ENCODE measurements at places on chromosomes 4 and X.

DNA sequence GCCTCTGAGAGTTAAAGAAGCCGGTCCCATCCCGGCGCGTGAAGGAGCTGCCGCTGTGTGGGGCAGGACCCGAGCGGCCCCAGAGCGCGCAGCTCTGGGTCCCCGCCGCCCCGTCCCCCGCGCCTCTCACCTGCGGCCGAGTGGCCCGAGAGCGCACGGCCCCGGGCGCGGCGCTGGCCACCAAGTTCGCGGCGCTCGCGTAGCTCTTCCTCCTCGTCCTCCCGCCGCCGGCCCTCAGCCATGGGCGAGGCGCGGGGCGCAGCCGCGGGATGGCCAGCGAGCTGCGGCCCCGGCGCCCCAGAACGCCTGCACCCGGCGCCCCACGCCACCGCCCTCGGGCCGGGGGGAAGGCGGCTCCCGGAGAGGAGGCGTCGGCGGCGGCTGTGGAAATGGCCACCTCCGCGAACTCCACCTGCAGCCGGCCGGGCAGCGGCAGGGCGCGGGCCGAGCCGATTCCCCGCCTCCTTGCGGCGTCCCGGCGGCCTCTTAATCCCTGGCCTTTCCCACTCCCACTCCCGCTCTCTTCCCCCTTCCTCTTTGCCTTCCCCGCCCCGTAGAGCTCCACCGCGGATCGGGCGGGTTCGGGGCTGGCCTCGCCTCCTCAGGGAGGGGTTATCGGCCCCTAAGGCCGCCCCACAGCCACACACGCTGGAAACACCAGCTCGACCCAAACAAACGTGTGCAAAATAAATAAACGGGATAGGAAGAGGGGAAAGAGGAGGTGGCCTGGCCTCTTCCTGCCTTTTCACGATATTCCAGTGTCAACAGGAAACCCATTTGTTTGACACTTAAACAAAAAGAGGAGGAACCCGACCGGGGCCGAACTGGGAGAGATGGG, at the start of gene SH3D19:
SH3D19 (minus strand) TSS at position 495 of the 838 bp plus-strand sequence; CDS start at position 242, 253 bp downstream.
- no peak for DNase-seq

GRCh38 chr4:82584931-82585330, 23.1 kb upstream of the TMEM150C start:
- DNase-seq: no peak

GRCh38 chr4:107034996-107035818, 906 bp downstream of the DKK2 start:
- no peak for DNase-seq

- no peak for DNase-seq
Measured at GRCh38 chr4:182752158-182752910, 164.9 kb downstream of the DCTD start.

- DNase-seq: no peak
Measured at GRCh38 chr4:98338761-98339438, 77.7 kb downstream of the RAP1GDS1 start.

GRCh38 chr4:125765941-125766340, 451.2 kb downstream of the FAT4 start:
- no peak for DNase-seq

DNA sequence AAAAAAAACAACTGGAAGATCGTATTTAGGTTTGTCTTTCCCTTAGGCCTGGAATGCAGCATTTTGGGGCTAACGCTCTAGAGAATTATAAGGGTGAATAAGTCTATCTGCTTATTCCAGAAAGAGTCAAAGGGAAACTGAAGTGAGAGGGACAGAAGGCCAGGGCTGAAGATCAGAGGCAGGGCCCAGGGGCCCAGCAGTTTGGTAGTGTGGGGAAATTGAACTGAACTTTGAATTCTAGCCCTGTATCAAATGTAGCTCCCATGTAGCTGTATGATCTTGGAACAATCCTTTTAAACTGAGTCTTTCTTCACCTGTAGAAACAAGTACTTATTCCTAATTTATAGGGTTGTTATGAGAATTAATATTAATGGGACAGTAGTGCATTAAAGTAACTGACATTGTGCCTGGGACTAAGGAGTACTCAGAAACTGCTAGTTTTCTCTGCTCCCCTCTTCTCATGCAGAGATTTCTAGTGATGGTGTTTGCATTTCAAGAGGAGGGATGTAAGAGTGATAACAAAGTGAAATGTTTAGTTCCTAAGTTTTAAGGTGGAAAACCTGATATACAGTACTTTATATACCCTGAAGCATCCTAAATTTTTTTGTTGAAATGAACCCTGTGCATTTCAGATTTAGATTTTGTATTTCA, 30.4 kb downstream of the STOX2 start:
- DNase-seq: no peak

- DNase-seq: no peak
Measured at GRCh38 chr4:35934320-35934981, 309.9 kb downstream of the ARAP2 start.

DNA sequence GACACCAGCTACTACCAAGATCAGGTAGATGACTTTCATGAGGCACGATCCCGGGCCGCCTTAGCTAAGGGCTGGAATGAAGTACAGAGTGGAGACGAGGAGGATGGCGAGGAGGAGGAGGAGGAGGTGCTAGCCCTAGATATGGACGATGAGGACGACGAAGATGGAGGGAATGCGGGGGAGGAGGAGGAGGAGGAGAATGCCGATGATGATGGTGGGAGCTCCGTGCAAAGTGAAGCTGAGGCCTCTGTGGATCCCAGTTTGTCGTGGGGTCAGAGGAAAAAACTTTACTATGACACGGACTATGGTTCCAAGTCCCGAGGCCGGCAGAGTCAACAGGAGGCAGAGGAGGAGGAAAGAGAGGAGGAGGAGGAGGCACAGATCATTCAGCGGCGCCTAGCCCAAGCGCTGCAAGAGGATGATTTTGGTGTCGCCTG, 481 bp downstream of the UTP3 start:
- DNase-seq: no peak

DNA sequence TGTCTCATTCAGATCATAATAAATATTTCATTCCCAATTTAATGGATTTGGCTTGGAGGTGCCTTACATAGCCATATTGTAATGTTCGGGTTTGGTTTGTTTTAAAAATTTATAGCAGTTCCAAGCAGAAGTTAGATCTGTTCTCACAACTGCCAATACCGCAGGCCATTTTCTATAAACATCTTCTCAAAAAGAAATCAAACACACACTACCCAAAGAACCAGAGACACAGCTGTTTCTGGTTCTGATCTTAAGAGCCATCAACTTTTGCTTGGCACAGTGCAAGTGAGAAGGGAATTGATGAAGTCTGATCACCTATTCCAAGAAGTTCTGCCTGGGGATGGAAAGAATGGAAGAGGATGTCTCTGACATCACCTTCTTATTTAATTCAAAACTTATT, 22.9 kb downstream of the MID1IP1 start:
- DNase-seq: no peak

- DNase-seq: no peak
Measured at GRCh38 chrX:14591976-14592375, 62.6 kb downstream of the GLRA2 start.

- DNase-seq: no peak
Measured at GRCh38 chrX:72479324-72480274, 93.0 kb downstream of the HDAC8 start.

DNA sequence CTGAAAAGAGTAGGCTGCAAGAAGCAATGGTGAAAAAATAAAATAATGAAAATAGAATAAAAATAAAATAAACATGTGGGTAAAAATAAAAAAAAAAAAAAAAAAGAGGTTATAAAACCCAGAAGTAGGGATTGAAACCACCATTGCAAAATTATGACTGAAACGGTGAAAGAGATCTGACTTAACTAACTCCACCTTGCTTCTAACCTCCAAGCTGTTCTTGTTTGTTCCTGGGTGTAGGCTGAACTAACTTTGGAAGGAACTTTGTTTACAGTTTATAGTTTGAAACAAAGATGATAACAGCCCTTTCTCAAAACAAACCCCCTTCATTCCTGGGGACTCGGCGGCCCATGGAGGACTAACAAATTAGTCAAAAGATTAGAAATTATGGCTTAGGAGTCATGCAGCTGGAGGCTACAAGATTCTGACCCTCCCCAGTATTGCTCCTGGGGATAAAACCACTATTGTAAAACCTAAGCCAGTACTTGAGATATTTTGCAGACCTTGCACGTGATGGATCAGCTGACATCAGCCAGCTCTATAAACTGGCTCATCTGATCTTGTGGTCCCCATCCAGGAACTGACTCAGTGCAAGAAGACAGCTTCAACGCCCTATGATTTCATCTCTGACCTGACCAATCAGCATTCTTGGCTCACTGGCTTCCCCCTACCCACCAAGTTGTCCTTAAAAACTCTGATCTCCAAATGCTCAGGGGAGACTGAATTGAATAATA, 30.4 kb downstream of the DDX60L start:
- DNase-seq: no peak

- DNase-seq: no peak
Measured at GRCh38 chr4:111269439-111269838, 646.6 kb upstream of the PITX2 start.

- no peak for DNase-seq
Measured at GRCh38 chrX:112051576-112051975, 31.0 kb downstream of the TRPC5 start.

- no peak for DNase-seq
Measured at GRCh38 chr4:138199568-138200235, 42.4 kb downstream of the SLC7A11 start.

GRCh38 chr4:63619771-63620170, 789.5 kb downstream of the TECRL start:
- no peak for DNase-seq

DNA sequence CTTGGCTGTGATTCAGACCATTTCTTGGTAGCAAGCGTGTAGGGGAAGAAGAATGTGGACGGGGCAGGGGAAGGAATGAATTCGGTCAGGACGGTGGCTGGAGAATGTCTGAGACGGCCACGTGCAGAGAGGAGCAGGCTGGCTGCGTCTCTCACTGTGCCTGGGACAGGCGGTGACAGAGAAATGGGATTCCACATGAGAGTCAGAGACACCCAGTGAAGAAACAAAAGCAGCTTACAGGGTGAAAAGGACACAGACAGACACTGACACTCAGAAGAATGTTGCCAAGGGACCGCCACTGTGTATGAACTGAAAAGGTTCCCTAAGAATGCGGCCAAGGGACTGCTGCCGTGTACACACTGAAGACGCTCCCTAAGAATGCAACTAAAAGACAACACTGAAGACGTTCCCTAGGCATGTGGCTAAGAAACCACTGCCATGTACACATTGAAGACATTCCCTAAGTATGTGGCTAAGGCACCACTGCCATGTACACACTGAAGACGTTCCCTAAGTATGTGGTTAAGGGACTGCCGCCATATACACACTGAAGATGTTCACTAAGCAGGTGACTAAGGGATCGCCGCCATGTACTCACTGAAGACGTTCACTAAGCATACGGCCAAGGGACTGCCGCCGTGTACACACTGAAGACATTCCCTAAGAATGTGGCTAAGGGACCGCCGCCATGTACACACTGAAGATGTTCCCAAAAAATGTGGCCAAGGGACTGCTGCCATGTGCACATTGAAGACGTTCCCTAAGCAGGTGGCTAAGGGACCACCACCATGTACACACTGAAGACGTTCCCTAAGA, 49.1 kb downstream of the DHRSX start:
- no peak for DNase-seq

DNA sequence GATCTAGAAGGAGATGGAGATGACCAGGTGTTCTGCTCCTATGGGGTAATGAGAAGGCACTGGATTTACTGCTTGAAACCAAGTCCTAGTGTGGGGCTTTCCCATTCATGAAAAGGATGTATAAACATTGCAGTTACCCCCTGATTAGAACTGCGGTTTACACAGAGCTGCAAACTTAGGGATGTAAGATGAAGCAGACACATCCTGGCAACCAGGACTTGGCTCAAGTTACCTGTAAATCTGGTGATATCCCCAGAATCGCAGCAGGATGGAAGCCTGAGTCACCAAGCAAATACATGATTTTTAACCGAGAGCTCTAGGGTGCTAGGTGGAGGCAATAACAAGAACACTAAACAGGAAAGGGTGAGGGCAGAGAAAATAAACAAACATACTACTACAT, 178.6 kb upstream of the MAMLD1 start:
- no peak for DNase-seq

DNA sequence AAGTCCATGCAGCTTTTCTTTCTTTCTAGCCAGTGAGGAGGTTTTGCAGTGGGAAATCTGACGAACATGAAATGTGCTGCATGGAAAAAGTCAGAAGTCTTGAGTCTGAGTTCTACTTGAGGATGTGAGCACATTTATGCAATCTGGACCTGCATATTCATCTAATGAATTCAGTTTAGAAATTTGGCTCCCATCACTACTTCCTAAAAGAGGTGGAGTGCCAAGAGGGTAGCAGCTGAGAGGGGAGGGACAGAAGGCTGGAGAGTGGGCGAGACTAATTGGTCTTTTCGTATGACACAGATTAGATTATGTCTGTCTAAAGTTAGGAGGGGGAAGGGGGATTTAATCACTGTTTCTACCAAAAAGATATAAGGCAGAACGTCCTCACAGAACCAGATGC, 535.9 kb downstream of the IQCM start:
- DNase-seq: no peak

DNA sequence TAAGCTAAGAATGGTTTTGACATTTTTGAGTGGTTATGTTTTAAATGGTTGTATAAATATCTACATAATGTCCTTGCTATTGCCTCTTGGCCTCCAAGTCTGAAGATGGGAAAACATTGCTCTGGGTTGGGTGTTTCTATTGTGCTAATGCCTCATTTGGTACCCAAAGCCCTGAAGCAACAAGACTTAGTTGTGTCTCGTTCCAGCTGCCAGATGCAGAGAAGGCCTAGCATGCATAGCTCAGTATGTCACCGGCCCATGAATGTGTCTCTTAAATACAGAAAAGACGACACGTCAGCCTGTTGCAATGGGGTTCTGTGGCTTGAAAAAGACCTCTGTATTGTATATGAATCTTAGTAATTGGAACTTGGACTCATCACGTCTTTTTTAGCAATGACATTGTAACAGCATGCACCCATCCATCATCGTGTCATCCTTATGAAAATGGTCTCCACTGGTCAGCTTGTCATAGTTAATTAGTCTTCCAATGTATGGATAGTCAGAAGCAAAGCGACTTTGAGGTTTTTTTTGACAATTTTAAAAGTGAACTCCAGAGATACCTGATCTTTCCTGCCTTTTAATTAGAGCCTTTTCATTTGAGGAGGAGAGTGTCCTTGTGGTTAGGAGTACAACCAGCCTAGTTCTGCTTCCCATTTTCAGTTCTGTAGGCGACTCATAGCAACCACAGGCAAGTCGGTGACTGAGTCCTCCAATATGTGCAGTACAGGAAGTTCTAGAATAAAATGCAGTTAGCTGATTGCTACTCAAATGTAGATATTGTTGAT, 126.4 kb upstream of the GATB start:
- no peak for DNase-seq

GRCh38 chr4:113637823-113638561, 123.5 kb downstream of the CAMK2D start:
- DNase-seq: no peak

Data from activated T-helper 9 cell treated with anti-CD3 and anti-CD28 coated beads, Interleukin-2, amount 50 U/mL, for 16 hours (primary cell).